ENCODE measurements at places on chromosomes 7 and 10.

GRCh38 chr7:129523924-129524323 is 21.6 kb downstream of the SMKR1 start:
- no peak for DNase-seq

- DNase-seq: no peak
These were observed 22.1 kb downstream of the CLIP2 start for GRCh38 chr7:74311305-74311744.

DNA sequence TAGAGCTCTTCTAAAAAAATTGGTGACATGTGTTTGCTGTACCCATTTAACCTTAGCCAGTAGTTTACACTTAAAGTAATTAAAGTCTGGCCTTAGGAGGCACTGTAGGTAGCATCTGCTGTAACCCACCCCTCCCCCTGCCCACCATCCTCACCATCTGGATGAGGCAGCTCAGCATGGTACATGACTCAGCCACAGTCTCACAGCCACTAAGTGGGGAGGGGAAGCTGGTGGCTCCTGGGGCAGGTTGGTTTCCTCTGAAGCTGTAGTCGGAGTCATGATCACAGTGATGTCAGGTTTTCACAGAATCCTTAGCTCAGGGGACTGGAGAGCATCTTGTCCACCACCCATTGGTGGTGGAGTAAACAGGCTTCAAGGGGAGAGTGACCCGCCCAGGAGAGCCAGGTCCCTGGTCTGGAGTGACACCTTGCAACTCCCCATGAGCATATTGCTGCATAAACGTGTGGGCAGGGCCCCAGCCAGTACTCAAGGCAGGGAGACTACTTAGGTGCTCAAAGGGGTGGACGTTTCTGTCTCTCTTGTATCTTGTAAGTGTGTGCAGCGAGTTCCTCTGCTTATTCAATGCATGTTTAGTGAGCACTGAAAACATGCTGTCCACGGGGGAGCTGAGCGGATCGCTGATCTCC is 125.9 kb downstream of the GRK5 start:
- DNase-seq: no peak

- peak; percentile 44 for DNase-seq
These were observed 80.0 kb downstream of the C7orf25 start for GRCh38 chr7:42831718-42832522.

GRCh38 chr10:3077940-3078630 is 10.7 kb downstream of the PFKP start:
- no peak for DNase-seq

- DNase-seq: no peak
These were observed 182.2 kb downstream of the WDR11 start for GRCh38 chr10:121033366-121033765.

GRCh38 chr10:121914661-121915060 is 13.2 kb downstream of the ATE1 start:
- no peak for DNase-seq

DNA sequence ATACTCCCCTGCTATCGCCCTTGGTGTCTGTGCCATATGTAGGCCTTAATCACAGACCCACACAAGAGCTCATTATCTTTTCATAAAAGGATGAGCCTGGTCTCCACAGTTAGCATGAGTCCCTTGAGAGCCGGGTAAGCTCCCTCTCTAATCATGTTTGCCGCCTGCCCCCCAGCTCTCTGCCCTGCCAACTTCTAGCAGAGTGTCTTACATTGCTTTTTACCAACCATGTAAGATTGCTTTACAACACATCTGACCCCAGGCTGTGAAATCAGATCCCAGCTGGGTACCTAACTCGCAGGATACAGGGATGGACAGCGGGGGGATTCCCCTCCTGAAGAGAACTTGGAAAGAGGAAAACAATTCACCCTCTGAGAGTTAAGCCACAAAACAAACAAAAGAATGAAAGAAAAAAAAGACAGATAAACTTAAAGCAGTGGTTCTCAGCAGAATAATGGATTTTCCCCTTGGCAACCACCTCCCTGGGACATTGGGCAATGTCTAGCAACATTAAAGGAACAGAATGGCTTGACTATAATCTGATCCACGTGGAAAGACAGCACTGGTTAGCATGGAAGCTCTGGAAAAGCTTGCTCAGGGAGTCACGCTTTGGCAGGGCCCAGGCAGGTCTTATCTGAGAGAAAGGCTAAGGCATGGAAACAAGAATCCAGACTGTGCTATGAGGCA is 39.4 kb upstream of the ATOH7 start:
- no peak for DNase-seq

DNA sequence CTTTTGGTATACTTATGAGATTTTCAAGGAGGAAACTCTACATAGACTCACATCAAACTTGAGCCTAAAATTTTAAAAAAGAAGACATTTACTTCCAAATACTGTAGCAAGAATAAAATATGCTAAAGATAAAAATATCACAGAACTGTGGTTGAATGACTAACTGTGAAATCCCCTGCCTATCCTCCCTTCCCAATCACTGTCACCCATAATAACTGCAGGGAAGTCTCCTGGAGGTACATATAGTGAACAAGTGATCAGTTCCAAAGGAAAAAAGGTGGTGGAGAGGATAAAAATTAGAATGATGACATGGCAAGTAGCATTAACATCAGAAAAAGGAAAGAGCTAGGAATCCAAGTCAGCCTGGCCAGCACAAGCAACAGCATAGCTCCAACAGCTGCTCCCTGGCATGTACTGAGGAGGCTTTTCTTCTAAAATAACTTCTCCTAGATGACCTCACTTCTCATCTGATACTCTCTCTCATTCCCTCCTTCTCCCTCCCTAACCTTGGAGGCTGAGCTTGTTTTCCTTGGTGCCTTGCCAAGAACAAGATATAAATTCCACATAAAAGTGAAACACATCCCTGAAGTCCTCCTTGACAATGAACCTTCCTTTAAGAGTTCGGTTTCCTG is 124.0 kb downstream of the IQUB start:
- no peak for DNase-seq

GRCh38 chr7:76185187-76185896 is 16.4 kb upstream of the SRRM3 start:
- DNase-seq: no peak

GRCh38 chr7:94700926-94701554 is 45.1 kb upstream of the SGCE start:
- no peak for DNase-seq

DNA sequence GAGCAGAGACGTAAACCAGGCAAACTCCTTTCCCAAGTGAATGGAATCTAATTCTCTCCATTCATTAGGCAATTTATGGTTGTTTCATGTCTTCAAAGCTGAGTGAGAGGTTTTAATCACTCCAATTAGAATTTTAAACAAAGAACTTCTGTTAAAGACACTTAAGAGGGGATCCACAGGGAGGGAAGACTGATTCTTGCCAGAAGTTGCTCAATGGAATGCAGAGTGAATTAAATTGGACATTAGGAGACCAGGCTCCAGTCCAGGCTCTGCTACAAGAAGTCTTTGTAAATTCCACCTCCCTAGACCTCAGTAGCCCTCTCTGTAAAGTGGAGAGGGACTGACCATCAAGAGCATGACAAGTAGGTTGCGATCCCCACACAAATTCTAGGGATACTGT is 130.7 kb upstream of the TMEM72 start:
- no peak for DNase-seq

DNA sequence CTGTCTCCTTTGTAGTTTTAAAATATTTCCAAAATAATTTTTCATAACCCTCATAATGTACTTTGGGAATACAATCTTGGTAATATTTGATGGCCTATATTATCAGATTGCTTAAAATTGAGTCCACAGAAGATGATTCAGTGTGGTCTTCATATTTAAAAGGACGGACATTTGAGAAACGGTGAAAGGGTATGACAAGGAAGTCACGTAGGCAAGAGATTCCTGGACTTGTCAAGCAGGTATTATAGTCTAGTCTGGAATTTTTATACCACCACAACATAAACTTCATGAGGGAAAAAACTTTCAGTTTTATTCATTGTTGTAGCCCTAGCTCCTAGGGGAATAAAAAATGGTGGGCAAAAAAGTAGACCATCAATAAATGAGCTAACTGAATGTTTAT is 82.3 kb downstream of the KMT2E start:
- DNase-seq: no peak

- no peak for DNase-seq
These were observed 424.4 kb downstream of the TCERG1L start for GRCh38 chr10:130887170-130887569.

DNA sequence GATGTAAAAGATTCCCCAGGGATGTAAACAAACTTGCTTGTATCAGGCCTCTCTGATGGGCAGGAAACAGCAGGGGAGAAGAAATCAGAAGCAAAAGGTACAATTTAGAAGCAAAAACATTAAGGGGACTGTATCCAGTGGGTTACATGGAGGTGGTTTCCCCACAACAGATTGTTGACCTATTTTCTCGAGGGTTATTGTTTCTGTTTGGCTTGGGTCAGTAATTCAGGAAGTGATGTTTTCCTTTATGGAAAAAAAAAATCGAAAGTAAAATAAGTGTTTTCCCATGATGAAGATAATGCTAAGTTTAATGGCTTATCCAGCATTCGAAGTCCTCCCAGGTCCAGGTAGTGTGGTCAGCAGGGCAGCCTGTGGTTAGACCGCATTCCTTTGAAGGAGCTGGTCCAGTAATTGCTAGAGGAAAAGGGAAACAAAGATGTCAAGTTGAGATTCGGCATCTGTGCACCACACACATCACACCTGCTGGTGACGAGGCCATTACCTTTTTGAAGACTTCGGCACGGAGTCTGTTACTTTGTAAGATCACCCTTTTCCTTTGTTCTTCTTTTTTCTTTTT is 37.3 kb upstream of the ADAM12 start:
- no peak for DNase-seq
